ENCODE measurements at places on chromosomes 16 and 17.
A peak's percentile ranks its signal among the peaks of the same experiment; 100 is the strongest.

- DNase-seq = no peak
These were observed 16.4 kb upstream of the CPSF4L start for GRCh38 chr17:73278049-73278464.

GRCh38 chr16:24652803-24653202, 76.6 kb upstream of the TNRC6A start:
- DNase-seq = no peak

DNA sequence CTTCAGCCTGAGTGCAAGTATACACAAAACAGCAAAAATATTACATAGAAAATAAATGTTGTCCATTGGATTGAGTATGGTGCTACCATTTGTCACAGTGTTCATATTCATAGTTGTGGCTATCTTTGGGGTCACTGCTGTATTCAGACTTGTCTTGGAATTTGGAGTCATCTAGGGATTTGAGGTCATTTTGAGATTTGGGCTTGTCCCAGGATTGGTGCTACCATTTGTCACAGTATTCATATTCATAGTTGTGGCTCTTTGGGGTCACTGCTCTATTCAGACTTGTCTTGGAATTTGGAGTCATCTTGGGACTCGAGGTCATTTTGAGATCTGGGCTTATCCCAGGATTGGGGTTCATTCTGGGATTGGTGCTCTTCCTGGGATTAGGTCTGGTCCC, 24.8 kb downstream of the OMG start:
- no peak for DNase-seq

GRCh38 chr16:30179931-30180330, 3.5 kb upstream of the CORO1A start:
- no peak for DNase-seq

- no peak for DNase-seq
These were observed 341.9 kb upstream of the CDH11 start for GRCh38 chr16:65463652-65464260.

GRCh38 chr17:38730526-38731379, 612 bp downstream of the CISD3 start:
- peak; percentile 71 for DNase-seq

- DNase-seq = no peak
These were observed 5.0 kb upstream of the SLC38A8 start for GRCh38 chr16:84047626-84048025.

DNA sequence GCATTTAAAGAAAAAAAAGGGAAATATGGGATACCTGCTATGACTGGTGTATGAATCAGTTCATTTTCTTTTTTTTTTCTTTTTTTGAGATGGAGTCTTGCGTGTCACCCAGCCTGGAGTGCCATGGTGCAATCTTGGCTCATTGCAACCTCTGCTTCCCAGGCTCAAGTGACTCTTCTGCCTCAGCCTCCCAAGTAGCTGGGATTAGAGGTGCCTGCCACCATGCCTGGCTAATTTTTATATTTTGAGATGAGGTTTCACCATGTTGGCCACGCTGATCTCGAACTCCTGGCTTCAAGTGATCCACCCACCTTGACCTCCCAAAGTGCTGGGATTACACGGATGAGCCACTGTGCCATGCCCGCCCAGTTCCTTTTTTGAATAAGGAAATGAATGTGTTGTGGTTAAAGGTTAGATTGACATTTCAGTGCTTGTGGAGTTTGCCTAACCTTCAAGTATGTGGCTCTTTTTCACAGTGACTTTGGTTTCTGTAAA, 7.7 kb downstream of the HAPSTR1 start:
- DNase-seq = peak; percentile 77

DNA sequence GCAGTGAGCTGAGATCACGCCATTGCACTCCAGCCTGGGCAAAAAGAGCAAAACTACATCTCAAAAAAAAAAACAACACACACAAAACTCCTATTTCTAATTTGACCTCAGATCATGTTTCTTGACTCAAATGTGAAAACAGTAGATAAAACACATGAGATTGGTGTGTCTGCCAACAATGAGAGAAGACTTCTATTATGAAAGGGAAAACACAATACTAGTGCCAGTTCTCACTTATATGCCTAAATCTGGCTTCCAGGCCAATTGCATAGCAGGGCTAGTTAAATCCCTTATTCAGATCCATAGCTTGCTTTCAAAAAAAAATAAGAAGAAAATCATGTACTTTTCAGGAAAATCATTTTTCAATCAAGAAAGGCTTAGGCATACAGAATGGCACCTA, 39.4 kb downstream of the AP1G1 start:
- no peak for DNase-seq

DNA sequence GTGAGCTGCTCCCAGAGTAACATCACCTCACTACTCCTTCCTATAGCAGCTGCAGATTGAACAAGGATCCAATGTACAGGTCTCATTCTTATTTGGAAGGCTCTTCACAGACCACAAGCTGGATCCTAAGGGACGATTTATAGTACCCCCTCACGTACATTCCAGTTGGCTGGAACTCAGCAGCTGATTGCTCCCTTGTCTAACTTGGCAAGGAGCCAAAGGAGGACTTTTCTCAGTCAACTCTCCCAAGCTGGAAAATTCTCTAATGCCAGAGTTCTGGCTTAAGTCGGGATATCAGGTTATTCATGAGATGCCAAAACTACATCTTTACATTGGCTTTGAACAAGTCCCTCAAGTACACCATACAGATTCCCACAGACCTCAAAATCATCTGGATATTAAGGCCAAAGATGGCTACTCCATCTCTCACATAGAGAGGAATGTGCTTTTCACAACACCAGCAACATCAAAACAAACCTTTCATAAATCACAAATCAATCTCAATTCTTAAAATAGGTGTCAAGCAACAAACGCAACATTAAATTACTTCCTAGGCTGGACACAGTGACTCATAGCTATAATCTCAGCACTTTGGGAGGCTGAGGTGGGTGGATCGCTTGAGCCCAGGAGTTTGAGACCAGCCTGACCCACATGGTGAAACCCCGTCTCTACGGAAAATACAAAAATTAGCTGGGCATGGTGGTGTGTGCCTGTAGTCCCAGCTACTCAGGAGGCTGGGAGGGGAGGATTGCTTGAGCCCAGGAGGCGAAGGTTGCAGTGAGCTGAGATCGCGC, 39.3 kb downstream of the SMG6 start:
- peak; percentile 56 for DNase-seq
